ENCODE measurements at places on chromosomes 6 and 20. TPM values are rescaled to one million over a fixed set of nuclear protein-coding genes. Genes with fewer than 3 reads are reported as not detected.

DNA sequence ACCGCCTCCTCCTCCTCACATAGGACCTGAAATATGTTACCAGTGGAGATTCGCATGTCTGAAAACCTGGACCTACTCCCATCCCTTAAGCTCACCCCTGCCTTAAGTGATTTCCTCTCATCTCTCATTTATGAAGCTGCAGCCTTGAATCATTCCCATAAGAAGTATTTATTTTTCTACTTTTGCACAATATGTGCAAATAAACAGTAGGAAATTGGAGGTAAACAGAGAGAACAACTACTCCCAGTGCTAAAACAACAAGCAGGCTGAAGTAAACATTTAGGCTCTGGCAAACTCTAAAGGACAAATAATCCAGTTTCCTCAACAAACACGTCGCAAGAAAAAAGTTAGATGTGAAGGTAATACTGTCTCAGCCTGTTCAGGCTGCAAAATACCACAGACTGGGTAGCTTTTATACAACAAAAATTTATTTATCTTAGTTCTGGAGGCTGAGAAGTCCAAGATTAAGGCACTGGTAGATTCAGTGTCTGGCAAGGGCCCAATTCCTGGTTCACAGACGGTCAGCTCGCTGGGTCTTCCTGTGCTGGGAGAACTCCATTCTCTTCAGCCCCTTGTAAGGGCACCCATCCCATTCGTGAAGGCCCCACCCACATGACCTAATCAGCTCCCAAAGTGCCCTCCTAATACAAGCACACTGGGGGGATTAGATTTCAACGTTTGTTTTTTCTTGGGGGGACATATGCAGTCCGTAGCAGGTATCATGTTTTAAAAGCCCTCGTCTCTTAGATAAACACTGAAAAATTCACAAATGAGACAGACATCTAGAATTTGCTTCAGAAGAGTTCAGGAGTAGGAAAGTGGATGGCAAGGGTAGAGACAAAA, 15.6 kb downstream of the SPATA2 start:
- no peak for DNase-seq

DNA sequence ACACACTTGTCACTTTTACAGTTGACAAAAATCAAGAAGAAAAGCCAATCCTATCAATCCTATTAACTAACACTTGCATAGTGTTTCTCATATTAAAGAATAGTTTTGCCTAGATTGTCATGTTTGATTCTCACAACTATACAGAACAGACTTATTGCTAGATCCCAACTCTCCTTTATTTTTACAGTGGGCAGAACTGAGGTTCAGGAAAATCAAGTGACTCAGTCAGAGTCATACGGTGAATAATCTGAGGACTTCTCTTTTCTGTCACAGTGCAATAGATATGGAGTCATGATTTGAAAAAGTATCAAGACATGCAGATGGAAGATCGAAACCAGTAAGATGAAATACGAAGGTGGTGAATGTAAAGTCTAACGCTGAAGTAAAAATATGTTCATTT, 195.1 kb upstream of the CITED2 start:
- DNase-seq = no peak

GRCh38 chr6:143620447-143620846, 57.3 kb upstream of the PHACTR2 start:
- no peak for DNase-seq

DNA sequence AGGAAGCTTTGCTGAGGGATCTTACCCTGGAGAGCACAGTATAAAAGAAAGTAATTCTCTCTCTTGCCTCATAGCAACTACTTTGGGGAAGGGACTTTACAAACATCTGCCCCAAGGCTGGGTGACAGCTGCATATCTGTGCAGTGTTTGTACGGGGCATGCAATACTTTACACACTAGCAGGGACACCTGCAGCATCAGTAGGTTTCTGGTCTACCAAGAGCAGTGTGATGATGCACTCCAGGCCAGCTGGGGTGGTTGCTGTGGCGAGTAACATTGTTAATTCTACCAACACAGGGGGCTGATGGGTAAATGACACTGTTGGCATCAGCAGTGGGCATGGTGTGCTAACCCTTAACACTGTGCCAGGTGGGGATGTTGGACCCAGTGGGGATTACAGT, 48.0 kb downstream of the ADTRP start:
- DNase-seq = no peak

GRCh38 chr6:33959661-33960344, 156.0 kb upstream of the MLN start:
- DNase-seq = no peak

DNA sequence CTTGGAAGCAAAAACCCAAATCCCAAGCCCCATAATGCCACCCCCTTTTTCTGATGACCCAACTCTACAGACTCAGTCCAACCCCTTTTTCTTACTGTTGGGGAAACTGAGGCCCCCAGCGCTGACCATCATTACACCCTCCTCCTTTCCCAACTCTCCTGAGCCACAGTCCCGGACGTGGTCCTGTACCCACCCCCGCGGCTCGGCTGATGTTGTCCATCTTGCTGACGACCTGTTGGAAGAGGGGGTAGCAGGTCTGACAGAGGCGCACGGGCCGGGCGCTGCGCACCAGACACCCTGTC, 533 bp downstream of the OSTM1 start:
- no peak for DNase-seq

- no peak for DNase-seq
These were observed 105.2 kb upstream of the BMP2 start for GRCh38 chr20:6662309-6662708.

- no peak for DNase-seq
These were observed 31.4 kb downstream of the HIVEP2 start for GRCh38 chr6:142913511-142914047.

SLC35A1 gene
- total RNA-seq = 29.1 TPM

TREML2 gene
- not detected for total RNA-seq

ADAM33 gene
- not detected for total RNA-seq

RSPO3 gene
- not detected for total RNA-seq

GMDS gene
- total RNA-seq = 34.4 TPM

NOX3 gene
- not detected for total RNA-seq

NKAIN4 gene
- not detected for total RNA-seq
